ENCODE measurements at places on chromosomes 11 and 22.

DNA sequence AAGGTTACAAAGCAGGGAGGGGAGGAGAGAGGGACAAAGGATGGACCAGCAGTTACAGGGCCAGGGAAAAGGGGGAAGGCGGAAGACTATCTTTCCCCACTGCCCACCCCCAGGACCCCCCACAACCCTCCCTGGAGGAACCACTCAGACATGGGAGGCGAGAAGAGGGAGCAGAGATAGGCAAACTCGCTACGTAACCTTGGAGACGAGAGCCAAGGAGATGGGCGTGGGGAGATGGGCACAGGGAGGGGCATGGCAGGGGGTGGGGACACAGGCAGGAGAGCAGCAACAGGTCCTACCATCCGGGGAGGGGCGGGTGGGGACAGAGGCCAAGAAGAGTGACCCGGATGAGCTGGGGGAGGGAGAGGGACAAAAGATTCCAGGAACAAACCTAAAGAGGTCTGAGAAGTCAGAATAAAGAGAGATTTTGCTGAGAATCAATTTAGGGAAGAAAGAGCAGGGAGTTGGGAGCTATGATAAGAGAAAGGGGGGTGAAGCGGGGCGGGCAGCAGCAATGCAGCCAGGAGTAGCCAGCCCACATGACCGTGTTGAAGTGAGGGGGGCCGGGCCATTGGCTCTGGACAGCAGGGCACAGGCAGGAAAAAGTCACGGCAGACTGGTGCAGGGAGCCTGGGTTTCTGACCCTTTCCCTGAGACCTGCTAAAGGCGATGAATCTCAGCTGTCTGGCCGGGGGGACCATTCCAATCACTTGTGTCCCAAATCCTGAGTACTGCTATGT is 128.4 kb downstream of the BUD13 start:
- DNase-seq = no peak

- DNase-seq = no peak
Measured at GRCh38 chr11:9015677-9016076, 11.9 kb upstream of the NRIP3 start.

DNA sequence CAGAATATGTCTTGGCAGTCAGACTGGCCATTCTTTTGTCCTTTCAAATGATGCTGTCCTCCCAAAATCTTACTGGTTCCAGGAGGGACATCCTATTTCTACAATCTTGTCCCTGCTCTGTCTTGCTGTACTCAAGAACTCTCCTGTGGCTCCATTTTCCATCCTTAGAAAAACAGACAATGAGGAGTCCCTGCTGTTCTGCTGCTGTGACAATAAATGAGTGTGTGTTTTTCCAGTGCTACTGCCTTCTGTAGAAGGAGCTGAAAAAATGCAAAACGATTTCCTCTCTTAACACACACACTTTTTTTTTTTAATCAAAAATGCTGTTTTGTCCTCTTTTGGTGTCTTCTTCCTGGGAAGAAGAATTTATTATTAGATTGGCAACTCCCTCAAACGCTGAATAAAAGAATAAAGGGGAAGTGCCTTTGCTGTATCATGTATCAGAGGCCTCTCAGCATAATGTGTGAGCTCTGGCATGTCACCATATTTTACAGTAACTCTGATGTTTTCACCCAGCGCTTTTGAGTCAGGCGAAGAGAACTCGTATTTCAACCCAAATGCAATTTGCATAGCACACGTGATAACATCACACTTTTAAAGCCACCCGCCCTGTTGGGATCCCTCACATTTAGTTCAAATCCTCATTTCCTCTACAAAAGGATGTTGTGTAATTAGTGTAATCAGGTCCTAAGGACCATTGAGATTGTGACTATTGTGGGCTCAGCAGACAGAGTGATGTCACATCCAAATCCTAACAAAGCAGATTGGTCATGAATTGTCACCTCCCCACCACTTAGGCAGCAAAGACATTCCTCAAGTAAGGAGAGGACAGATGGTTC is 496.0 kb upstream of the LARGE1 start:
- DNase-seq = no peak

DNA sequence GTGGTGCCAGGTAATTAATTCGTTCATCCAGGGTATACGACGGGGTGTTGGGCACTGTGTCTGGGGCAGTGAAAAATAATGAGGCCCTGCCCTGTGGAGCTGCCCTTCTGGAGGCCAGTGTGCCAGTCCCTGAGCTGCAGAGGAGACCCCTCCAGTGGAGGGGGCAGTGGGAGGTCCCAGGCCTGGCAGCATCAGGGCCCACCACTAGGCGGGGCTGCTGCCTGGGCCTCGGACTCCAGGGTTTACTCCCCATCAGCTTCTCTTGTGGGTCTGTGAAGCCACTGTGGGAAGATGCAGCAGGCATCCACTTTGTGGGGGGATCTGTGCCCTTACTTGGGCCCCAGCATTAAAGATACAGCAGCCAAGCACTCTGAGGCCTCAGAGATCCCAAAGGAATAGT is 17.4 kb upstream of the TMPRSS6 start:
- no peak for DNase-seq

GRCh38 chr11:128763224-128763623 is 69.4 kb downstream of the FLI1 start:
- DNase-seq = no peak

DNA sequence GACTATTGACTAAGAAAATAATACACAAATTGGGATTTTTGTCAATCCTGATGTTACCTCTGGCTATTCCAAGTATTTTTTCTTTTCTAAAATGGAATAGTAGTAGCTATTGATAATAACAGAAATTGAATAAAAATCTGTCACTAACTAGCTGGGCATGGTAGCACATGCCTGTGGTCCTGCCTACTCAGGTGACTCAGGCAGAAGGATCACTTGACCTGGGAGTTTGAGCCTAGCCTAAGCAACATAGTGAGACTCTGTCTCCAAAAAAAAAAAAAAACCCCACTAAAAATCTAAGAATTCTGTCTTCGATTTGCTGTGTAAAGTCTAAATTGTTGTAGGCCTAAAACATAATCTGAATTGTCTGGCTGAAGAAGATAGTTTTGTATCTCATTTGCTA is 42.2 kb downstream of the FAM118A start:
- DNase-seq = no peak

GRCh38 chr22:46750863-46751443 is 11.5 kb upstream of the TBC1D22A start:
- DNase-seq = no peak

- DNase-seq = no peak
Measured at GRCh38 chr11:66069715-66070603, at the start of gene PACS1. PACS1 (plus strand) TSS chr11:66070272; CDS start chr11:66070487, 215 bp downstream.

- no peak for DNase-seq
Measured at GRCh38 chr22:42800451-42801251, 56.4 kb downstream of the ARFGAP3 start.

- DNase-seq = no peak
Measured at GRCh38 chr11:122145715-122146274, 29.8 kb upstream of the BLID start.

GRCh38 chr11:23311986-23312940 is 452.0 kb upstream of the CCDC179 start:
- DNase-seq = no peak

GRCh38 chr11:19821412-19821875 is 108.8 kb downstream of the NAV2 start:
- DNase-seq = no peak

- no peak for DNase-seq
Measured at GRCh38 chr11:87879118-87879517, 296.1 kb downstream of the RAB38 start.

GRCh38 chr11:127825183-127825582 is 762.2 kb downstream of the ETS1 start:
- DNase-seq = no peak

GRCh38 chr22:29093501-29094300 is 20.9 kb downstream of the KREMEN1 start:
- DNase-seq = no peak

- DNase-seq = no peak
Measured at GRCh38 chr22:36116127-36116526, 44.4 kb downstream of the APOL3 start.

- no peak for DNase-seq
Measured at GRCh38 chr11:66013762-66014100, 1.9 kb downstream of the CST6 start.

DNA sequence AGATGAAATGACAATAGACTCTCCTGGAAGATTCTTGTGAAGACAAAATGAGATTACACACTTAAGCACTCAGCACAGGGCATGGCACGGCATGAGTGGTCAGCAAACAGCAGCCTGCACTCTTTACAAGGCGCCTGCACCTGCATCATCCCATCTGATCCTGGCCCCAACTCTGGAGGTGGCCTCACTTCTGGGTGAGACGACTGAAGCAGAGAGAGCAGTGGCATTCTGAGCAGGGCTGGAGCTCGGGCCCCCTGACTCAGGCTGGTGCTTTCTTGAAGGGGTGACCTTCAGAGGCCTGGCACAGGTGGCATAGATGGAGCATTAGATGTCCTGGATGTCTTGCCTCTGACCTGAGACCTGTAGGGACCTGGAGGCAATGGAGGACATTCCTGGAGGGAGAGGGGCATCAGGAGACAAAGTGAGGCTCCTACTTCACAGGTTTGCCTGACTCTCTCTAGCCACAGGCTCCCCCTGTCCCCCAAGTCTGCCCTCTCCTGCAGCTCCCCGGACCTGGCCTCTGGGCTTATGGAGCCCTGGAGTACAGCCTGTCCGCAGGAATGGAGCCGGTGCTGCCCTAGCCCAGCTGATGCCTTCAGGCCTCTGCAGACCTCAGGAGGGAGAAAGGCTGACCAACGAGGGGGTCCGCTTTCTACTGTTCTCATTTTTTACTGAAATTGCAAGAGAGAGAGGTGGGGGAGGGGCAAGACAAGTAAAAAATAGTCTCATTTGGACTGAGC is 65.5 kb upstream of the THY1 start:
- no peak for DNase-seq

DNA sequence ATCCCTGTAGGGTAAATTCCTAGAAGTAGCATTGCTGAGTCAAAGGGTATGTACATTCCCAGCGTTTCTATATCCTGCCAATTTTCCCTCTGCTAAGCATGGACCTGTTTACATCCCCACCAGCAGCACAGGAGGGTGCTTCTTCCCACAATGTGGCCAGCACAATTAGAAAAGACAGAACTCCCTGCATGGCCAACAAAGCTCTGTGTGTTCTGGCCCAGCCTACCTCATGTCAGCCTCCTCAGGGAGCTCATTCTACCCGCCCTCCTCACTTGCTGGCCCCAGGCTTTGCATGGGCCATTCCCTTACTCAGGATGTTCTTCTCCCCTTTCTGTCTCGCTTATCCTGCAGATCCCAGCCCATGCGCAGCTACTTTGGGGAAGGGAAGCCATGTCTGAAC is 186.1 kb downstream of the DSCAML1 start:
- no peak for DNase-seq

DNA sequence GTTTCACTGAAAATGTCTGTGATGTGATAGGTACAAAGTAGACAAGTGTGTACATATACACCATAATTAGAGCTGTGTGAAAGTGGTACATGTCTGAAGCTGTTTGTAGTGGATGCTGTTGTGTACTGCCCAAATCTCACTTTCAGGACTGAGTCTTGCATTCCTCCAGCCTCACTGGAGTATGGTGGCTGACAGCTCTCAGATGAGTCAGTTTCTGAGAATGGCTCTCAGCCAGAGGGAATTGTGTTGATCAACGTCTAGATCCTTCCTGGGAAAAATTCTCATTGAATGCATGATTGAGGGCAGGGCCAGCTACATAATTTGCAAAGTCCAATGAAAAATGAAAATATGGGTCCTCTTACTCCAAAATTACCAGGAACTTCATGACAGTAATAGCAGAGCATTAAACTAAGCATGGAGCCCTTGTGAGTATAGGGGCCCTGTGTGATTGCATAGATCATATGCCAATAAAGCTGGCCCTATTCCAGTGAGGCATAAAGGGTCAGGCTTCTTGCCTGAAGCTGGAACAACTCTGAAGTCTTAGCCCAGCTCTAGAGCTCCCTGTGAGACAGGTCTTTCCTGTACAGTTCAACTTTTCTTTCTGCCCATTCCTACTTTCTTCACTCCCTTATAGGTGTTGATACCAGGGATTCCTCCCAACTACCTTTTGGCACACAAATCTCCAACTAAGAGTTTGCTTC is 10.8 kb upstream of the CYP2R1 start:
- DNase-seq = no peak

DNA sequence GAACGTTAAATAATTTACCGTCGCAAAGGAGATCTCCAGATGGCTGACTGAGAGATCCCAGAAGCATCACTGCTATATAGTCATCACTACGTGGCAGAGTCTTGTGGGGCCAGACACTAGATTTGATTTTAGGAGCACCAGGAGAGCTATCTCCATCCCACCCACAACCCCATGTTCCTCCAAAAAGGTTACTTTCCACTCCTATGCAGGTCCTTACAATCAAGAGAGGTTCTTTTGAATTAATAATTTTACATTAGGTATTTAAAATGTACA is 19.4 kb downstream of the GUCY1A2 start:
- DNase-seq = no peak

GRCh38 chr11:100182927-100183326 is 504.2 kb upstream of the ARHGAP42 start:
- DNase-seq = no peak

DNA sequence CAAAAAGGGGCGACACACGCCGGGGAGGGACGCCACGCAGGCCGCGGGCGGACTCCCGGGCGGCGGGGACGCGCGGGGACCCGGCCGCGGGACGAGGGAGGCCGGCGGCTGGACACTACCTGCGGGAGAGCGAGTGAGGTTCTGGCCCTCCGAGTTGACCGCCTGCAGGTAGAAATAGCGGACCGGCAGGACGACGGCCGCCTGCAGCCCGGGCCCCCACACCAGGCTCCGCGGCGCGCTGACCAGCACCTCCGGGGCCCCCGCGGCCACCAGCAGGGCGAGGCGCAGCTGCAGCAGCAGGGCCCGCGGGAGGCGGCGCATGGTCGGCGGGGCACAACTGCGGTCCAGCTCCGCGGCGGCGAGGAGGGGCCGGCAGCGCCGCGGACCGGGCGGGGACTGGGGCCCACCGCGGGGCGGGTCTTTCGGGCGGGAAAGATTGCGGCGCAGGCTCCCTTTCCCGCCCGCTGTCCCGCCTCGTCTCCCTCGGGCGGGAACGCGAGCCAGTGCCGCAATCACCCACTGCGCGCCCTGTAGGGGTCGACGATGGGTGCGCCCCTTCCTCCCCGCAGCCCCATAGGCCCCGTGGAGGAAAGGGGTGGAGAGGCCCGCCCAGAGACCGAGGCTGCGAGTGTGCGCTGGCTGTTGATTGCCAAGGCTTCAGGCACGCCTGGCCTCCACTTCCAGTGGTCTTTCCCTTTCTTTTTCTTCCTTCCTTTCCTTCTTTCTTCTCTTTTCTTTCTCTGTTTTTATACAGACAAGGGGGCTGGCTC is at the start of gene POGLUT3:
POGLUT3 (minus strand) TSS at position 339 of the 770 bp plus-strand sequence; CDS start at position 321, 18 bp downstream.
- no peak for DNase-seq

GRCh38 chr11:17286332-17286731 is 9.8 kb downstream of the NUCB2 start:
- no peak for DNase-seq
